T-helper 1 cell (primary cell): ENCODE measurements at places on chromosomes 6 and 20.

- DNase-seq: no peak
Measured at GRCh38 chr6:102309700-102310099, 916.2 kb downstream of the GRIK2 start.

DNA sequence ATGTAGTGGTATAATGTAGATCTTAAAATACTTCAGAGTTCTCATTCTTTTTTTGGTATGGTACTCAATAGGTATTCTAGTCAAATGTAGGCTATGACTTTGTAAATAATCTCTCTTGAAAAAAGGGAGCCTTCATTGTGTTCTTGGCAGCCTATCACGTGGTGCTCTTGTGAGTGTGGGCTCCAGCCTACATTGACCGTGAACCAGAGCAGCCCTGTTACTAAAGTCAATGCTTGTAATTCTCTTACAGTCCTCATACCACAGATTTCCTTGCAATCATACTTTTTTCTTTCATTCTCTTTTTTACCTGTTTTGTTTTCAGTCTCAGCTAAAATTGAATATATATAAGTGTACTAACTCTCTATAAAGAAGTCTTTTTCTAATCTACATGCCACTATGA, 31.1 kb downstream of the ARID1B start:
- no peak for DNase-seq

DNA sequence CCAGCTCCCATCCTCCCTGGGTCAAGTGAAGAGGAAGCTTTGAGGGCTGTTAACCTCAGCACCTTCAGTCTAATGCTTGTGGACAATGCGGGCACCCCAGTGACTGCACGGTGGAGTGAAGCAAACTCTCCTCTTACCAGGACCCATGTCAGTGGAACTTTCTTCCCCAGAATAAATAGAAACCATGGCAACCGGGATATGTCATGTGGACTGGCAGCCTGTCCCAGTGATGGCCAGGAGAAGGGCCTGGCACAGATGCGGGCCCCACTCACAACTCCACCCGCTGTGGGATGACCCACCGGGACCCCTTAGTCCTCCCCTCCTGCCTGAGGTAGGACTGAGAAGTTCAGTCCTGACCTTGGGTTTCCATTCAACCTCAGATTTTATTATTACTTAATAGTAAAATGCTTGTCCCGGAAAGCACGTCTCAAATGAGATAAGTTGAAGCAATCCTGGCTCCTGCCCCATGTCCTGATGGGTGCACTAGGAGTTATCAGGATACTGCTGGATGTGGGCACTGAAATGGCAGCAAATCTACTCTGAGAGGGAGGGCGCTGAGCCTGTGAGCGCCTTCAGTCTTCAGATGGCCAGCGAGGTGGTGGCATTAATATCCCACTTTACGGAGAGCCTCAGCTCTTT, 23.5 kb downstream of the TOX2 start:
- DNase-seq: no peak

GRCh38 chr6:129845696-129846095, 15.4 kb downstream of the TMEM244 start:
- DNase-seq: no peak

GRCh38 chr6:162538643-162539064, 188.9 kb downstream of the PRKN start:
- DNase-seq: no peak

DNA sequence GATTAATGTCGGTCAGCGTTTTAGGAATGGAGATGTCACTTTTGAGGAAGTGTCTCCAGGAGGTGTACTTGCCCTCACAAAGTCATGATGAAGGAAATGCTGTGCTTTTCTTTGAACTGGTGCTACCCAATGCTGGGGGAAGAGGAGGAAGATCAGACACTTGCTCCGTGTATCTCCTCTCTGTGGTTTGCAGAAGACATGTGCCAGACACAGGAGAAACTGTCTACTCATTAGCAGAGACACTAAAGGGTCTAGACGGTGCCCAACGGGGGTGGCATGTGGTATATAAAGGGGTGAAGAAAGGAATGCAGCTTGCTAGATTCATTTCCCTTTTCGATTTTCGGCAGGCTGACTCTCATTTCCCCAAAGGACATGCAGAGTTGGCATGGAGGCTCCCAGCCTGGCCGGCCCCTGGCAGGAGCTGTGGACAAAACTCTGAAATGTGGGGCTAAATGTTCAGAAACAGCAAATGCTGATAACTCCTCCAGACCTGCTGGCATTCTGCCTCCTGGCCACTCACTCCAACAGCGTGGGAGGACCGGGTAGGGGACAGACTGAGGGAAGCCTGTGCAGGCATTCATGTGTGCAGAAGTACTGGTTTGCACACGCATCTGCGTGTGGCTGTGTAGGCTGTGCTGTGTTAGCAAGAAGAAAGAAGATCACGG, 59.6 kb upstream of the QKI start:
- DNase-seq: no peak

DNA sequence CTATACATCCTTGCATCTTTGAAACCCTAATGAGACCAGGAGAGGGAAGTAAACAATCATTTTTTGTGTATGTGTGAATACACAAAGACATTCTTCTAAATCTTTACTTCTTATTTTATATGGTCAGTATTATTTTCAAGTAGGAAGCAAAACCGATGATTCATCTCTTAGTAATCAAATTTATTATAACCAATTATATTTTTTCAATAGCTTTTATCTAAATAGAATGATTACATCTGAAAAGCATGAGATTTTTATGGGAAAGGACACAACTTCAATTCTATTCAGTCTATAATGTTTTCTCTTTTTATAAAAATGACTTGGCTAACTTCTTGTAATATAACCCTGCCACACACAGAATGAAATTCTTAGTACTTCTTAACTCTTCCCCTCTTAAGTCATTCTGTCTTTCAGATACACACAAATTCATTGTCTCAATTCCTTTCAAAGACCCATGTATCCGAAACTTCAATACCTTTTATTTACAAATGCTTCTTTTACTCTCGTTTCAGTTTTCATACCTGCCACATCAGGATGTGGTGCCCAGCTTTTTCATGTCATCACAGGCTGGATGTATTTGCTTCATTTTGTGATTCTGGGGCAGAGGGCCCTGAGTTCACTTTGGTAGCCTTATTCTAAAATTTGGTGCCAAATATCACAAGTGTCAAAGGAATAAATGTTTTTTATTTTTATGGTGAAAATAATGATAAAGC, 227.0 kb downstream of the PHF3 start:
- no peak for DNase-seq

DNA sequence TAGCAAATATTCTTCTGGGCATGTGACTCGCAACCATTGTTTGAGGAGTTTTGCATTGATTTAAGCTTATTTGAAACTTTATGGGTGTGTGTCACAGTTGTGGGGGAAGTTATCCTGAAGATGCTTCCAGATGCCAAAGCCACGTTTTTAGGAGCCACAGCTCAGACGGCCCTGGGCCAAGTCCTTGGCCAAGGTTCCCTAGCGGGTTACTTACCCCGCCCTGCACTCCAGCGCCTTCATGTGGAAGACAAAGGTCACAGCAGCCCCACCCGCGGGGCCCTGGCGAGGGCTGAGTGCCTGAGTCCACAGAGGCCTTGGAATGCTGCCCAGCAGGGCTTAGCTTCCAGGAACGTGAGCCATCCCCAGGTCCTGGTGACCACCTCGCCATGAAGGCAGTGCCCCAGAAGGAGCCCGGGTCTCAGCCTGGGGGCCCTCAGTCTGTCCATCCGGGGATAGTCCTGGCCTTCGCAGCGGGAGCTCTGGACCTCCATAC, 308.3 kb downstream of the CDH4 start:
- DNase-seq: no peak

DNA sequence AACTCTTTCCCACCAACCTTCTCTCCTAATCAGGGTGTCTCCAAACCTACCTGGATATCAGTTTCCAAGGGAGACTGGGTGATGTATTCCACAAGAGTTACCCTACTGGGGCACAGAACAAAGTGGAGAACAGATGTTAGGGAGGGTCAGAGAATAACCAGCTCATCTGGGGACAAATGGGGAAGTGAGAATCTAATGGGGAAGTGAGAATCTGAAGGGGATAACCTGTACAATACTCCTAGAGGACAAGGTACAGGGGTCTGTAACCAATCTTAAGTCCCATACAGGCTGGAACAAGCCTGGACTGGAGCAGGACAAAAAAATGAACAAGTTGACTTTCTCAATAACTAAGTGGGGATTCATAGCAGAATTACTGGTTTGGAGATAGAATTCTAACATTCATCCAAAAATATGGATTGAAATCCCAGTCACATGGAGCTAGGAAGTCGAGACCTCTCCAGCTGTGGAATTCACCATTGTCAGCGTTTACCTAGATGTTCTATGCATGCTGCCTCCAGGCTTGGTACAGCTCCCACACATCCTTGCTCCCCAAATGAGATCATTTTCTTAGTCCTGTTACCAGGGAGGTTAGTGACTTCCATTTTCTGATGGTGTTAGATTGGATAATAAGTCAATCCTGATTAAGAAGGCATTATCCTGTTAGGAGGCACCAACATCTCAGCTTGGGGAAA, 214.8 kb upstream of the MOCS1 start:
- no peak for DNase-seq

- DNase-seq: no peak
Measured at GRCh38 chr20:14193443-14193842, 144.0 kb downstream of the FLRT3 start.

GRCh38 chr20:38067717-38068365, 34.3 kb downstream of the RPRD1B start:
- DNase-seq: no peak

DNA sequence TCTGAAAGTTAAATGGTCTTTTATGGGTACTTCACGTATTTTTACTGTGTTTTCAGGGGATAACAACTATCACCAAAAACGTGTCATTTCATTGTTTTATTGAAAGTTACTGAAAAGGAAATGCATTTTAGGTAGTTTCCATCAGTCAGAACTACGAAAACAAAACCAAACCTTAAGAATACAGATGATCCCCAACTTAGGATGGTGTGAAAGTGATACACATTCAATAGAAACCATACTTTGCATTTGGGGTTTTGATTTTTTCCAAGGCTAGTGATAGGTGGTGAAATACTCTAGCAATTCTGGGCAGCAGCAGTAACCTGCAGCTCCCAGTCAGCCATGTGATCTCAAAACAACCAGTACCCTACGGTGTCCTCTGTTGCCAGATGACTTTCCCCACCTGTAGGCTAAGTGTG, 25.9 kb upstream of the EFHC1 start:
- no peak for DNase-seq

DNA sequence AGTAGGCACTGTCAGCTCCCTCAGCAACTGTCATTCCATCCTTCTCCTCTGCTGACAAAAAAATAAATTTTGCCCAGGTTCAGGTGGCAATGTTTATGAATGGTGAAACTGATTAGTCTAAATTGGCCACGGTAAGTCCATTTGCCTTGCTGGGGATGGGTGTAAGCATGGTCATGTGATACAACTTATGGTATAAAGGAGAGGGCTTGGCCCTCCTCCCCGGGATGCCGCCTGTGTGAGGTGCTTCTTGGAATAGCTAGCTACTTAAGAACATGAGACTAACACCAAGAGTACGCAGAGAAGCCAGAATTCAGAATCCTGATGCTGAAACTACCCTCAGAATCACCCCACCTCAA, 94.4 kb upstream of the MAP7 start:
- DNase-seq: no peak
